ENCODE measurements at places on chromosomes 11 and 22.

DNA sequence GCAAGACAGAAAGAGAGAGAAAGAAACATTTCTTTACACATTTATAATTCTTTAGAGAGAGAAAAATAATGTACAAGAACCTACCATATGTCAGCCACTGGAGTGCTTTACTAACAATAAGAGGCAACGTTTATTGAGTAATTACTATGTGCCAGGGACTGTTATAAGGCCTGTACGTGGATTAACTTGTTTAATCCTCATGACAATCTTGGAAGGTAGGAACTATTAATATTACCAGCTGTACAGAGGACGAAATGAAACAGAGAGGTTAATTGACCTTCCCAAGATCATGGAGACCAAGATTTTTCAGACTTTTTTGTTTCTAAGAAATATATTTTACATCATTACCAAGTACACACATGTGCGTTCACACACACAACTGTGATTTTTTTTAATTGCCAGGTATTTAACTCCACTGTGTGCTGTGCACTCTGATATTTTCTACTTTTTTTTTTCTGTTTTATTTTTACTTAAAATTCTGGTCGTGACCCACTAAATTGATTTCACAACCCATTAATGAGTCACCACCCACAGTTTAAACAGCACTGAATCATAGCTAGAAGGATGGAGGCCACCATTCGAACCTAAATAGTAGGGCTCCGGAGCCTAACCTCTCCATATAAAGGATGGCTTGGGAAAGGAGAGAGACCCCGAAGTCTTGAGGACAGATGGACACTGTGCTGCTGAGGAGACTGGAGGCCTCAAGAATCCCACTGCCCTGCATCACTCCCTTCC, 21.4 kb downstream of the CREB3L1 start:
- DNase-seq = no peak

DNA sequence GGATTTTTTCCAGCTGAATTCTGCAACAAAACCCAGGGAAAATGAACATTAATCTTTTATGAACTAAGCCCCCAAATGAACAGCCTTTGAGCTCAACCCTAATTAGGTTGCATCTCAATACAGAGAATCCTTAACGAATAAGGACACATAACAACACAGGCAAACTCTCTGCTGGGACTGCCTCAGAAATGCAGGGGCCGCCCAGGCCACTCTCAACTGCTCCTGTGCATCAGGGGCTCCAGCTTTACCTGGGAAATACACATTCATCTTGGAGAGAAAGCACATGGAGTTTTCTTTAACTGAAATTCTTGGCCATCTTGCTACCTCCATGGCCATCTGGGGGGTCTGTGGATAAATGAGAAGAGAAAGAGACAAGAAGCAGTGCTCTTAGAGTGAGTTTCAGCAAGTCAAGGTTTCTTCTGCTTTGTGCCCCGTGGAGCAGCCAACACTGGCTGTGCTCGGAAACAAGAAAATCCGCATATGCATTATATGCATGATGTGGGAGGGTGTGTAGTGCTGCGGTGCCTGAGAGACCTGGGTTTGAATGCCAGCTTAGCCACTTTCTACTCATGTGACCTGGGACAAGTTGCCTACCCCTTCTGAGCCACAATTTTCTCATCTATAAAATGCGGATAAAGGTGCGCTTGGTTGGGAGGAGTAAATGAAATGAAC, 81.9 kb upstream of the RCN1 start:
- no peak for DNase-seq

GRCh38 chr11:58502004-58502403, 5.9 kb downstream of the OR5B21 start:
- DNase-seq = no peak

DNA sequence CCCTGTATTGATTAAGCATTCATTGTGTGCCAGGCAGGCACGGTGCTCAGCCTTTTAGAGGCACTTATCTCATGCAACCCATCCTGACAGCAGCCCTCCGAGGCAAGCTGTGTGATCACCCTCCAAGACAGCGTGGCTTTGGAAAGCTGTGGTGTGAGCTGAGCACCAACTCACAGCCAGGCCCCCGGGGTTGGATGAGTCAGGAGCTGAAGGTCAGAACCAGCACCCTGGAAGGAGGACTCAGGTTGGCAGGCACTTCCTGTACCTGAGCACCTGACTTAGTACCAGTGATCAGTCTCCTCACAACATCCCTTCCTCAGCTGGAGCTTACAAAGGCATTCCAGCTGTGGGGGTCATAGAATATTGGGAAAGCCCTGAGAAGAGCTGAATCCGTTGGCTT, 9.0 kb downstream of the PATZ1 start:
- no peak for DNase-seq

DNA sequence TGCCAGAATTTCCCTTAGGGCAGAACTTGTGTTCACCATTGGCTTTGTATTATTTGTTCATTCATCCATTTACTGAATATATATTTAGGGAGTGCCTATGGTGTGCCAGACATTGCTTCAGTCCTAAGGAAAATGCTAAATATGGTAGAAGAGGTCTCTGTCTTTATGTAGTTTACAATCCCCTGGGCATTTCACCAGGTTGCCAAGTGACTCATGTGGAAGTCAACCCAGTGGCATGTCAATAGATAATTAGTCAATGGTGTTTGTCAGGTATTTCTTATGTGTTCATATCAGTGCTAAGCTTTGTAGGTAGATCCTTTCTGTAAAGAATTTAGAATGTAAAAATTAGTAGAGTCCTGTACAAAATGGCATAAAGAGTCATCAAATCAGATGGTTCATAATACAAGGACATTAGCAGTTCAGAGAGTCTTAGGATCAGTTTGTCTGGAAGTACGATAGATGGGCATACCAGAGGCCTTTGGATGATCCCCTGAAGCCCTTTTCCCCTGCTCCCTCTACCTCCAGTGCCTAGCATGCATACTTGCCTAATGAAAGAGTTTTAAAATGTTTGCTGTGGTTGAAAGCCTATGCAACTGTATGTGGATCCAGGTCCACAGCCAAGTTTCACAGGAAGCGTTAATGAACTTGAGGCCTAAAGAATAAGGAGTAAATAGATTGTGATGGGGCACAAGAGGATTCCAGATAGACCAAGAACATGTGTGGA, 58.5 kb upstream of the SESN3 start:
- DNase-seq = no peak

- peak; percentile 30 for DNase-seq
These were observed 1.1 kb upstream of the SLC35F2 start for GRCh38 chr11:107859459-107860239.

- DNase-seq = no peak
These were observed 5.8 kb upstream of the UBQLNL start for GRCh38 chr11:5522308-5522707.

GRCh38 chr11:128342511-128343134, 244.7 kb downstream of the ETS1 start:
- DNase-seq = peak; percentile 80

- DNase-seq = no peak
These were observed 20.9 kb downstream of the KREMEN1 start for GRCh38 chr22:29093501-29094300.

DNA sequence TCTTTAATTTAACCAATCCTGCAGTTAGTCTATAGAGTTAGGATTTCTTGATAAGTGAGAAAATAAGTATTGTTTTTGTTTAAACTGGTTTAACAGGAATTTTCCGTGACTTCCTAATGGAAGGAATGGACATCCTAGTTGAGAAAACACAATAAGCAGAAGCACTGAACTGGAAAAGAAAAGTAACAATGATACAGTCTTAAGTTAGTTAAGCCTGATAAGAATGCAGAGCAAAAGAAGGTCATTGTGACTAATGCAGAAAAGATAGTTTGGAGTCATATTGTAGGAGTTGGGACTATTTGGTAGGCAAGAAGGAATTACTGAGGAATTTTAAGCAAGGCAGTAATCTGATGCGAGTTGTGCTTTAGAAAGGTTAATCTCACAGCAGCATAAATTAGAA, 11.7 kb downstream of the RNF141 start:
- no peak for DNase-seq

DNA sequence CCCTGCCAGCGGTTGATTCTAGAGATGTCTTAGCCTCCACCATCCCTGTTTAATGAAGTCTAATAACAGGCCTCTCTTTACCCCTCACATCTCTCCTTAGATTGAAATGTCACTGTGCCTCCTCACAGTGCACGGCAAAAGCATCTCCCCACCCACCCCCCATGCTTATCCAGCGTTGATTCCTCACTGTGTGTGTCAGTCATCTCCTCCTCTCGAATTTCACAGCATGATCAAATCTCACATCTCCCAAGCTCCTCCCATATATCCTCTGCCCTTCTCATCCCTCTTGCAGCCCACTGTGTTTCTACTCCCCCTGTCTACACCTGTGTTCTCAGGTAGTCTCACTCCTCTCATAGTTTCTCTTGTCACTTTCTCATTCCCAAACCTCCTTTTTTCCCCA, 84.6 kb downstream of the DBX1 start:
- no peak for DNase-seq

GRCh38 chr11:72244060-72244360, at the start of gene PHOX2A:
TSS of gene PHOX2A (minus strand) at chr11:72244176. CDS start at chr11:72244004, 172 bp downstream.
- no peak for DNase-seq

DNA sequence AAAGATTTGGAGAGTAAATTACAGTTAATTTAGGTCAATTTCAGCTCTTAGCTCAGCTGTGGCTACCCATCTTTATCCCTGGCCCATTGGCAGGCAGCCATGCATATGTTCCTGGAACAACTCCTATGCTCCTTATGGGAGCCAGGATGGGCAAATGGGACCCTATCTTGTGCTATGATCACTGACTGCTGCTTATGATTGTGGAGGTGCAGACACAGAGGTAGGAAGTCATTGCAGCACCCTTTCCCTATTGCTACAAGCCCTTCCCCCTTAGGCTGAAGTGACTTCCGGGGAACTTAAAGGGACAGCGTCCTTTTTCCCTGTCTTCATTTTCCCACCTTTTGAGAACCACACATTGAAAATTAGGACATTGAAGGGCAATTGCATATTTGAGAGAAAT, 112.7 kb downstream of the FCHSD2 start:
- no peak for DNase-seq

GRCh38 chr22:29125844-29126243, 53.0 kb downstream of the KREMEN1 start:
- DNase-seq = no peak

DNA sequence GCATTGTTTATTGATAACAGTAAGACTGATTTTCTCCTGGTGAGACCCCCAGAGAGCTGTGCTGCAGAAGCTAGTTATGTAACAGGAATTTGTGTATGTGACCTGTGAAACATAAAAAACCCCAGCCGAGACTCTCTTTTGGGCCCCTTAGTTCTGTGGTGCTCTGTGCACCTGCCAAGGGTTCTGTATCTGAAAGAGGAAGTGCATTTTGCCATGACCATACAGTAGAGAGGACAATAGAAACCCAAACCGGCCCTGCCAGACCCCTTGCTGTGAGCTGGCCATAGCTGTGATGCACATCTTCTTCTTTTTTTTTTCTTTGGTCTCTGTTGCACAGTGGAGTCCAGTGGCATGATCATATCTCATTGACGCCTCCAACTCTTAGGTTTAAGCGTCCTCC, 31.4 kb upstream of the APOL5 start:
- DNase-seq = no peak

- DNase-seq = no peak
These were observed 21.3 kb downstream of the TRIM44 start for GRCh38 chr11:35683728-35684339.

- DNase-seq = no peak
These were observed 42.2 kb upstream of the FBLN1 start for GRCh38 chr22:45460288-45461109.

DNA sequence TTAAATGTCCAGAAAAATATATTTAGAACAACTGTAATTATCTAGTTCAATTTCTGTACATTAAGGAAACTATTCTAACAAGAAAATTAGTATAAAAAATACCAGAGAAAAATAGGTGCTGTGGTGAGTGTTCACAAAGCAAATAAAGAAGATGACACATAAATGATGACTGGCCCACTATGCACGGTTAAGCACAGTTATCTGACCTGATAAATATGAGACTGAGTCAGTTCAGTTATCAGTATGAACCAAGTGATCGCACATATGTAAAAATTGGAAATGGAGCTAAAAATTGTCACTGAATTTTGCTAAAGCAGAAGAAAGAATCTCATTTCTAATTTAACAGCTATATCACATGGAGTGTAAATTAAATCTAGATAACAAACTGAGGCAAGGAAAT, 18.8 kb upstream of the MAML2 start:
- DNase-seq = no peak

- no peak for DNase-seq
These were observed 1.6 kb downstream of the CPT1A start for GRCh38 chr11:68839911-68840641.

- no peak for DNase-seq
These were observed at the start of gene ZNF280A for GRCh38 chr22:22520020-22520656. TSS of gene ZNF280A (minus strand) at chr22:22520270. CDS start at chr22:22515630, 4,640 bp downstream.

- no peak for DNase-seq
These were observed 133.2 kb upstream of the TEAD1 start for GRCh38 chr11:12540913-12541582.

DNA sequence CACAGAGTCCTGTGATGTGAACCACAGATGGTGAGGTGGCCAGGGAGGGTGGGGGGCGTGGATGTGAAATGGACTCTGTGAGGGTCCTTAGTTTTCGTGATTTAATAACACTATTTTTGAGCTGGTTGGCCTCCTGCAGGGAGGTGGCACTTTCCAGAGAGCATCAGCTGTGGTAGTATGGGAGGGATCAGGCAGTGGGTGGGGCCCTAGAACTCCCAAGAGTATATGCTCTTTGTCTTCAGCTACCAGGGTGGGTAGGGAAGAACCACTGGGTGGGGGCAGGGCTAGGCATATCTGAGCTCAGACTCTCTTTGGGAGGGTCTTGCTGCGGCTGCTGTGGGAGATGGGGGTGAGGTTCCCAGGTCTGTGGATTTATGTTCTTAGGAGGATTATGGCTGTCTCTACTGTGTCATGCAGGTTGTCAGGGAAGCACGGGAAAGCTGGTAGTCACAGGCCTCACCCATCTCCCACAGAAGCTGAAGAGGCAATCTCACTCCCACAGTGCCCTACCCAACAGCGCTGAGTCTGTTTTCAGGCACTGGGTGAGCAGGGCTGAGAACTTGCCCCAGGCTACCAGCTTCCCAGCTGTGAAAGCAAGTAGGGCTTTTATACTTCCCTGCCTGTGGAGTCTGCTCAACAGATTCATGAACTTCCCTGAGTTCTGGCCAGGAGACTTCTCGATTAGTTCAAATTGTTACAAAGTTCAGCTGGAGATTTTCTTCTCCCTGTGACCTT, 47.9 kb upstream of the SNX19 start:
- no peak for DNase-seq

- DNase-seq = no peak
These were observed 14.3 kb upstream of the LGALS2 start for GRCh38 chr22:37594237-37594636.

DNA sequence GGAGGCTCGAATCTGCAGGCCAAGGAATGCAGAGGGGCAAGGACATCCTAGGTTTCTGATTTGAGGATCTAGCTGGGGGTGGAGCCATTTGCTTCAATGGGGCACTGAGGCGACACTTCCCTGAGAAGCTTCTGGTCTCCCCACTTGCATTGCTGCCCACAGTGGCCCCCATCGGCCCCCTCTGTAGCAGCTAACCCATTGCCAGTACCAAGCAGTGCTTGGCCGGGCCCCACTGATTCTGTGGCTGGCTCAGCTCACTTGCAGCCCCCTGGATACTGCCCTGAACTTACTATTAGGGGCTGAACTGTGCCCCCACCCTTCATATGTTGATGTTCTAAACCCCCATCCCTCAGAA, 42.9 kb upstream of the SHISAL1 start:
- no peak for DNase-seq

GRCh38 chr22:23227380-23227779, 47.1 kb downstream of the BCR start:
- no peak for DNase-seq

- DNase-seq = no peak
These were observed 31.4 kb downstream of the LRP5 start for GRCh38 chr11:68343761-68344256.

All from stimulated activated naive CD8-positive, alpha-beta T cell treated with anti-CD3 and anti-CD28 coated beads, Interleukin-15, amount 100 ng/mL, for 72 hours (primary cell).